Activated CD8-positive, alpha-beta memory T cell treated with anti-CD3 and anti-CD28 coated beads, Interleukin-2, amount 10 ng/mL, durations not matched to agents 7 days and 5 days (primary cell): ENCODE measurements at places on chromosomes 1 and 21. TPM values are rescaled to one million over a fixed set of nuclear protein-coding genes. Genes with fewer than 3 reads are reported as not detected.

OLFM3 gene
- not detected for total RNA-seq

DNA sequence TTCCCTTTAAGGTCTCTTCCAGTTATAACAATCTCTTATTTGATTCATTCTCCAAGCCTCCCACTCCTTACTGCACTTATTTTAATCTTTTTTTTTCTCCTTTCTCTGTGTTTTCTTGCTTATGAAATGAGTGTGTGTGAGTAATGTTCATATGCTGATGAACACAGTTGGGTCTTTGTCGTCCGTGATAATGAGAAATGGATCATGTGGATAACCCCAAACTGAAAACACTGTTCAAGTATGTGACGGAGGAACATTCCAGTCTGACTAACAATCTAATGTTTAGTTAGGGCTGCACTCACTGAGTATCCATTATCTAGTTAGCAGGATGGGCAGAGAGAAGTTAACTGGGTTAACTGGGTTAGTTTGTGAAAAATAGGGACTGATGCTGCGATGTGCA, 253.1 kb upstream of the DUSP10 start:
- no peak for DNase-seq
- H3K27ac ChIP-seq: peak overlapping the region; percentile 87
- no peaks in the 10 kb centered on the region for H3K36me3 ChIP-seq

DNA sequence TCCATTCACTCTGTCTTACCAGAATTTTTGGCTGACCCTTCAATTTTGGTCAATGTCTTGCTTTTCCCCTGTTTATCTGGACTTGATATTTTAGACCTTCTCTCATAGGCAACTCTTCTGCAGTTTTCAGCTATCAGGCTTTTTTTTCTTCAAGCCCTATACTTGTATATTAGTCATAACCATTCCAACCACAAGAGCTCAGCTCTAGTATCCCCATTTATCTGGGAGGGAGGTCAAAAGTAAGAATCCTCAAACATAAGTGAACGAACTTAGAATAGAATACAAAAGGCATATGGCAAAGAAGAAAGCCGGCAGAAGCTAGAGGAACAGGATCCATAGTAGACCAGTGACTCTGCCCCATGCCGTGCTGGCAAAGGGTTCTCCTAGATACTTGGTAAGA, 45.9 kb upstream of the TNFSF4 start:
- no peak for DNase-seq
- no peak overlapping the region for H3K27ac ChIP-seq
- H3K4me3 ChIP-seq: no peak overlapping the region
- no peaks in the 10 kb centered on the region for H3K27me3 ChIP-seq
- no peaks in the 10 kb centered on the region for H3K36me3 ChIP-seq

OR2M3 gene
- not detected for total RNA-seq

DNA sequence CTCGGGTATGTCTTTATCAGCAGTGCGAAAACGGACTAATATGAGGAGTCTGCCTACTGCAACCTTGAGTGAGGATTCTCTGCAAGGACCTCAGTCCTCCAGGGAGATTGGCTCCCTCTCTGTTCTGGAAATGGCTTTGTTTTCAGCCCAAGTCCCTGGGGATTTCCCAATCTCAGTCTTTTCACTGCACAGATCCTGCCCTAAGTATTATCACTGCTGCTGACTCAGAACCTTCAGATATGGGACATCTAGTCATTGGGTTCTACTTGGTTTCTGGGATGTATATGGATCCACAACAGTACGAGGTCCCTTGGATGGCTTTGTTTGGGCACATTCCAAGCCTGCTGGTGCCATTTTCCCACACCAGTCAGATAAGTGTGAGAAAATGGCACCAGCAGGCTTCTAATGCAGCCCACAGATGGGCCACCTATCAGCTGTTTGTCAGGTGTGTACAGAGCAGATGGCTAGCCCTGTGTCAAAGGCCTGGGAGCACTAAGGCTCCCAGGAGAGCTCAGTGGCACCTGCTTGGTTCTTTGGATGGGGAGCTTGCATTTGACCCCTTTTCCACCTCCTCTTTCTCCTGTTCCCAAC, 27.4 kb downstream of the ELF3 start:
- H3K27ac ChIP-seq: no peak overlapping the region
- H3K4me3 ChIP-seq: no peak overlapping the region
- no peaks in the 10 kb centered on the region for H3K36me3 ChIP-seq
- no peak for DNase-seq
- peaks cover 6% of the 10 kb centered on the region for H3K27me3 ChIP-seq
- H3K4me1 ChIP-seq: no peaks in the 10 kb centered on the region

DNA sequence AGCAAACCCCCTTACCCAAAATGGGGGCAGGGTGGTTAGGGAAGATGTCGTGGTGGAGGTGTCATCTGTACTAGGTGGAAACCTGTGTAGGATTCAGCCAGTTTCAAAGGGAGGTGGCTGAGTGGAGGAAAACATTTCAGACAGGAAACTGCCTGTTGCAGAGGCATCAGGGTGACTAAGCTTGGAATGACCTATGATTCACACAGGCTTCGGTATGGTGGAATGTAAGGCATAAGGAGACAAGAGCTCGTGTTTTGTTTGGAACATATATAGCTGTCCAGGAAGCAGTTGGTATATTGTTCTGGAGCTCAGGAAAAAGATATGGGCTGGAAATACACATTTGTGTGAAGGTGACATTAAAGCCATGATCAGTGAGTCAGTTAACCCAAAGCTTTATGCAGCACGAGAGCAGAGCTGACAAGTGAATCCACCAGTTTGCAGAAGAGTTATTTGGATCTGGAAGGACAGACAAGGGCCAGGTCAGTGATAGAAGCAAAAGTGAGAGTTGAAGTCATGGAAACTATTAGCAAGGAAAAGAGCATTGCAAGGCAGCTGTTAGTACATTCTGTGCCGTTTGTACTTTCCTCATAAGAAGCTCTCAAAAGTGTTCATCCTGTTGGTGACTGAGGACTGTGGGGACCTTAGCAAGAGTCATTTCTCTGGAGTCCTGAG, 12.2 kb downstream of the UTP25 start:
- no peak overlapping the region for H3K27ac ChIP-seq
- H3K4me3 ChIP-seq: no peak overlapping the region
- DNase-seq: no peak
- H3K36me3 ChIP-seq: peaks cover 53% of the 10 kb centered on the region
- H3K27me3 ChIP-seq: no peaks in the 10 kb centered on the region

ZNF678 gene
- 3.7 TPM for total RNA-seq

AKR7A3 gene
- total RNA-seq: 0.33 TPM

FGR gene
- 1.8 TPM for total RNA-seq

LMOD1 gene
- total RNA-seq: not detected

- no peak for DNase-seq
- no peaks in the 10 kb centered on the region for H3K36me3 ChIP-seq
- peaks cover 28% of the 10 kb centered on the region for H3K4me1 ChIP-seq
- H3K27me3 ChIP-seq: peaks cover 57% of the 10 kb centered on the region
- H3K27ac ChIP-seq: no peak overlapping the region
- H3K4me3 ChIP-seq: no peak overlapping the region
Observed at GRCh38 chr21:41481191-41481590, 26.8 kb downstream of the TMPRSS2 start.

- H3K4me1 ChIP-seq: no peaks in the 10 kb centered on the region
- DNase-seq: no peak
- no peaks in the 10 kb centered on the region for H3K27me3 ChIP-seq
- H3K27ac ChIP-seq: no peak overlapping the region
Observed at GRCh38 chr1:68183895-68184294, 48.4 kb downstream of the WLS start.

OLIG2 gene
- not detected for total RNA-seq

DNA sequence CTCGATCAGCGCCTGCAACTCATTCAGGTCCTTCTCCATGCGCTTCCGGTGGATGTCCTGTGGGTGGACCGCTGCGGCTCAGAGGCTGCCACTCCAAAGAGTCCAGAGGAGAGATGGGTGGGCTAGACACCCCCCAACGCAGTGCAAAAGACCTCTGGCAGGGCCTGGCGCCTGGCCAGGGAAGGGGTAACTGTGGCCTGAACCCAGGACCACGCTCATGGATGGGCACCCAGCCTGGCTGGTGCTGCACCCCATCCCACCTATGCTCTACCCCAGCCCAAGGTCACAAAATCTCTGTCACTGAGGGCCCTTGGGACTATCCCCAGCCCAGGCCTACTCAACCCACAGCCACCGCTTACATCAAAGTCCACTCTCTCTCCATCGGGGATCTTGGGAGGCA, 12.2 kb downstream of the TNNT2 start:
- no peak for DNase-seq
- H3K4me3 ChIP-seq: no peak overlapping the region
- H3K4me1 ChIP-seq: no peaks in the 10 kb centered on the region
- H3K27ac ChIP-seq: no peak overlapping the region

- no peak overlapping the region for H3K4me3 ChIP-seq
- no peaks in the 10 kb centered on the region for H3K27me3 ChIP-seq
- H3K36me3 ChIP-seq: no peaks in the 10 kb centered on the region
- no peak for DNase-seq
- no peak overlapping the region for H3K27ac ChIP-seq
- H3K4me1 ChIP-seq: no peaks in the 10 kb centered on the region
Observed at GRCh38 chr1:94621395-94621794, 79.8 kb upstream of the F3 start.

GRCh38 chr1:117890452-117890851, 39.0 kb downstream of the GDAP2 start:
- H3K27me3 ChIP-seq: no peaks in the 10 kb centered on the region
- no peak overlapping the region for H3K27ac ChIP-seq
- H3K4me3 ChIP-seq: no peak overlapping the region
- no peak for DNase-seq
- H3K36me3 ChIP-seq: peaks cover 5% of the 10 kb centered on the region
- H3K4me1 ChIP-seq: peaks cover 8% of the 10 kb centered on the region

- H3K4me1 ChIP-seq: no peaks in the 10 kb centered on the region
- H3K27ac ChIP-seq: no peak overlapping the region
- no peaks in the 10 kb centered on the region for H3K36me3 ChIP-seq
- no peak for DNase-seq
Observed at GRCh38 chr1:235511470-235512240, 7.4 kb upstream of the B3GALNT2 start.

GRCh38 chr1:54409156-54410142, 3.3 kb upstream of the SSBP3 start:
- H3K4me1 ChIP-seq: peaks cover 45% of the 10 kb centered on the region
- DNase-seq: peak; percentile 75
- H3K4me3 ChIP-seq: peak overlapping the region; percentile 27
- H3K27ac ChIP-seq: peak overlapping the region; percentile 81
- H3K27me3 ChIP-seq: peaks cover 3% of the 10 kb centered on the region

DNA sequence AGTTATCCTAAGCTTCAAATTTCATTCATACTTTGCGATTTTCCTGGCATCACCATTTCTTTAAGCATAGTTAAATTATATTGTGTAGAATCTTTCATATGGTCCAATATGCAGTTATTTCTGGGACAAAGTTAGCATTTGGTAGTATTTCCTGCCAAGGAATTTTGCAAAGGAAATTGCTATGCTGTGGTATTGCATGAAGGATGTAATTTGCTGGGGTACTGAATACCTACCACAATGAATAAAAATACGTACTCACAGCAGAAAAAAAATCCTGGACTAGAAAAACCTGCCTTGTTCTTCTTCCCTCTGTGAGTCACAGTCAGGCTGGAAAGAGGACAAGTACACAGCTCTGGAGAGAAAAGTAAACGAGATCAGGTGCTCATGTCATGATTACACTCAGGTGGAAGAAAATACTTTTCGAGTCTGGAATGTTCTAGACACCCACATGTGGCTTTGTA, 241.2 kb downstream of the PTBP2 start:
- no peaks in the 10 kb centered on the region for H3K4me1 ChIP-seq
- H3K27ac ChIP-seq: no peak overlapping the region
- H3K27me3 ChIP-seq: peaks cover 21% of the 10 kb centered on the region
- no peaks in the 10 kb centered on the region for H3K36me3 ChIP-seq
- DNase-seq: no peak

DNA sequence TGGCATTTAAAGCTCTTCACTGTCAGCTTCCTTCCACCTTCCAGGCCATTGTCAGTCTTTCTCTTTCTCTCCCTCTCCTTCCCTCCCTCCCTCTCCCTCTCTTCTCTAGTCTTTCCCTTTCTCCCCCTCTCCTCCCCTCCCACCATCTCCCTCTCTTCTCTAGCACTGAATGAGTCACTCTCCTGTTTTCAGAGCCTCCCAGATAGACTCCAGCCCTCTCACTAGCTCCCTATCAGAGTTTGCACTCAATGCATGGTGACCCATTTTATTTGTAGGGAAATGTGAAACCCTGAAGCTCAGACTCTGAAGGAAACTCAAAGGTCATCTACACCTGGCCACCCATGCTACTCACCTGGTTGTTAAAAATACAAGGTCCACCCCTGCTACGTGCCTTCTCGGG, 4.4 kb upstream of the MATN1 start:
- H3K4me1 ChIP-seq: peaks cover 5% of the 10 kb centered on the region
- no peaks in the 10 kb centered on the region for H3K27me3 ChIP-seq
- no peak overlapping the region for H3K27ac ChIP-seq
- peaks cover 2% of the 10 kb centered on the region for H3K36me3 ChIP-seq

- H3K27ac ChIP-seq: no peak overlapping the region
- H3K4me3 ChIP-seq: no peak overlapping the region
- no peaks in the 10 kb centered on the region for H3K36me3 ChIP-seq
- DNase-seq: no peak
- H3K4me1 ChIP-seq: peaks cover 15% of the 10 kb centered on the region
Observed at GRCh38 chr1:211613108-211613947, 34.4 kb upstream of the SLC30A1 start.

DNA sequence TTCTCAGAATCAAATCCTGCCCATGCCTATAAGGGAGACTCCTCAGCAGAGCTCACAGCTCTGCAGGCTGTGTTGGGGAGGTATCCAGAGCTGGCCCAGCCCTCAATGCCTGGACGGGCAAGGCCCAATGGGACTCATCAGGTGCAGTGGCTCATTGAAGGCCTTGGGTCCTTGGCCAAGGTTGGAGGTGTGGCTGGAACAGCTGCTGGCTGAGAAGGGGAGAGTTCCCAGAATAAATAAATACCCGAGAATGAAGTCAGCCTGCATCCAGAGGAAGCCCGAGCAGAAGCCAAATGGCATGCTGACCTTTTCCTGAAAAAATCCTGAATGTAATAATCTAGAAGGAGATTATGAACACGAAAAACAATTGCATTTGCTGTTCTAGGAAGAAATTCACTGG, 25.2 kb upstream of the IKBKE start:
- peaks cover 4% of the 10 kb centered on the region for H3K4me1 ChIP-seq
- no peak overlapping the region for H3K27ac ChIP-seq
- H3K4me3 ChIP-seq: no peak overlapping the region
- peaks cover 23% of the 10 kb centered on the region for H3K36me3 ChIP-seq
- DNase-seq: no peak

DNA sequence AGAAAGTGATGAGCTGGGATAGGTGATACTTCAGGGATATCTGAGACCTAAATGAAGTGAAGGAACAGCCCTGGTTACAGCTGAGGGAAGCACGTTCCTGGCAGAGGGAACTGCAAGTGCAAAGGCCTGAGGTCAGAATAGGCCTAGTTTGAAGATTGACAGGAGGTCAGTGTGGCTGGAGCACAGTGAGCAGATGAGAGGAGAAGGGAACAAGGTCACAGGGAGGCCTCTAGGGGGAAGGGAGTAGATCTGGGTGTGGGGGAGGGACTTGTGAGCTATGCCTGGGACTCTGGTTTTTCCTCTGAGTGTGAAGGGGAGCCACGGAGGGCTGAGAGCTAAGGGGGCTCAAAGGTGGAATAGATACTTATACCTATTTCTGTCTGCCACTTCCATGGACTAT, 736.4 kb downstream of the MATN1 start:
- H3K4me1 ChIP-seq: no peaks in the 10 kb centered on the region
- no peaks in the 10 kb centered on the region for H3K27me3 ChIP-seq
- H3K27ac ChIP-seq: no peak overlapping the region
- no peak overlapping the region for H3K4me3 ChIP-seq
- no peak for DNase-seq
- H3K36me3 ChIP-seq: no peaks in the 10 kb centered on the region
